Sigmoid colon (tissue), 7 donors: ENCODE measurements at places on chromosomes 6 and 20. TPM values are rescaled to one million over a fixed set of nuclear protein-coding genes. Genes with fewer than 3 reads are reported as not detected.

The PHF20 gene
- 17.6 TPM for polyA plus RNA-seq

The CNR1 gene
- 0.46 TPM for polyA plus RNA-seq

The FAXC gene
- 2.3 TPM for polyA plus RNA-seq

The NTSR1 gene
- polyA plus RNA-seq = 0.60 TPM

The MLN gene
- polyA plus RNA-seq = not detected

The GRM1 gene
- 0.03 TPM for polyA plus RNA-seq

The ADAM33 gene
- 0.69 TPM for polyA plus RNA-seq

The SRMS gene
- polyA plus RNA-seq = 2.4 TPM

The SPATS1 gene
- polyA plus RNA-seq = not detected

The HIVEP2 gene
- polyA plus RNA-seq = 7.3 TPM
